ENCODE measurements at places on chromosomes 13 and 19.

GRCh38 chr19:16076958-16077611 is 790 bp downstream of the TPM4 start:
- H3K36me3 ChIP-seq: no peaks in the 10 kb centered on the region
- peak; percentile 61 for DNase-seq
- H3K4me3 ChIP-seq: peak overlapping the region; percentile 97
- peaks cover 7% of the 10 kb centered on the region for H3K4me1 ChIP-seq
- peak overlapping the region; percentile 100 for H3K27ac ChIP-seq

DNA sequence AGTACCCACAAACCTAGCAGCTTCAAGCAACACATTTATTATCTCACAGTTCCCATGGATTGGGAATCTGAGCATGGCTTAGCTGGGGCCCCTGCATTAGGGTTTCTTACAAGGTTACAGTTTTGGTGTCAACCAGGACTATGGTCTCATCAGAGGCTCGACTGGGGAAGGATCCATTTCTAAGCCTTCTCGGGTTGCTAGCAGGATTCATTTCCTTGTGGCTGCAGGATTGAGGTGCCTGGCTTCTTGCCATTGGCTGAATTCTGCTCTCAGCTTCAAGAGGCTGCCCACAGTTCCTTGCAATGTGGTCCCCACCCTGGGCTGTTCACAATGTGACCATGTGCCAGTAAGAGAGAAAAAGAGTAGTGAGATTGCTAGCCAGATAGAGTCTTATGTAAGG is 26.7 kb downstream of the ZNRF4 start:
- H3K27me3 ChIP-seq: peaks cover 26% of the 10 kb centered on the region
- no peak overlapping the region for H3K27ac ChIP-seq
- H3K4me1 ChIP-seq: no peaks in the 10 kb centered on the region
- H3K36me3 ChIP-seq: no peaks in the 10 kb centered on the region

GRCh38 chr19:47444388-47444821 is 25.1 kb upstream of the MEIS3 start:
- H3K4me3 ChIP-seq: no peak overlapping the region
- H3K36me3 ChIP-seq: no peaks in the 10 kb centered on the region
- H3K27ac ChIP-seq: no peak overlapping the region

GRCh38 chr19:13100841-13101589 is 1.6 kb downstream of the LYL1 start:
- H3K4me3 ChIP-seq: no peak overlapping the region
- DNase-seq: peak; percentile 43
- H3K4me1 ChIP-seq: peaks cover 20% of the 10 kb centered on the region
- H3K27ac ChIP-seq: peak overlapping the region; percentile 87
- H3K27me3 ChIP-seq: no peaks in the 10 kb centered on the region
- H3K36me3 ChIP-seq: no peaks in the 10 kb centered on the region

DNA sequence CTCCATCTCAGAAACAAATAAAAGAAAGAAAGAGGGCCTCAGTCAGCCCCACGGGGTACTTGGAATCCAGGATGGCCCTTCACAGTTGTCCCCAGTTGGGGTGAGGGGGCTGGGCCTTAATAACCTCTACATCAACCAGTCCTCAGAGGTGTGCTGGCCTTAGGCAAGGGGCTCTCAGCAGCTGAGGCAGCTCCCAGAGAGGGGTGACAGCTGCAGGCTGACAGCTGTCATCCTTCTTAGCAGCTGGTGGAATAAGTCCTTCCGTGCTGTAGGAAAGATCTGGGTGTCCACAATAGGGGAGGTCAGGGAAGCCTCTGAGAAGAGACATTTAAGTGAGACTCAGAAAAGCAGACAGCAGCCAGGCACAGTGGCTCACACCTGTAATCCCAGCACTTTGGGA is 7.4 kb downstream of the BCAM start:
- H3K36me3 ChIP-seq: no peaks in the 10 kb centered on the region
- no peaks in the 10 kb centered on the region for H3K27me3 ChIP-seq
- no peak for DNase-seq
- H3K4me1 ChIP-seq: no peaks in the 10 kb centered on the region

DNA sequence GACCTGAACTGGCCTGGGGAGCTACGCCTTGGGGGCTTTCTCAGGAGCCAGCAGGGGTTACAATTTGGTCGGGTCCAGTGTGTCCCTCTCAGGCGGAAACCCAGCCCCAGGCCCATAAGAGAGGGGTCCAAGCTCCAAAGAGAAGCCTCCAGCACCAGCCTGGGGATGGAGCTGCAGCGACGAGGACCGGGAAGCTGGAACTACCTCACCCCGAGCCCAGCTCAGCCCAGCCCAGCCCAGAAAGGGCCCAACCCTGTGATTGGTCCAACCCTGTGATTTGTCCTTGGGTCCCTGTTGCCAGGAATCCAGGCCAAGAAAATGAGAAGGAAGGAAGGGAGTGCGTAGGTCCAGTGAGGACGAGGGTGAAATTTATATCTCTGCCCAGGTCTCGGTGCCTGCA is 24.1 kb downstream of the CLEC4M start:
- H3K27ac ChIP-seq: no peak overlapping the region
- peaks cover 19% of the 10 kb centered on the region for H3K27me3 ChIP-seq
- H3K4me1 ChIP-seq: no peaks in the 10 kb centered on the region
- H3K4me3 ChIP-seq: no peak overlapping the region
- H3K36me3 ChIP-seq: no peaks in the 10 kb centered on the region

GRCh38 chr13:62578402-62578801 is 1162.8 kb upstream of the PCDH20 start:
- no peak overlapping the region for H3K4me3 ChIP-seq
- no peaks in the 10 kb centered on the region for H3K4me1 ChIP-seq
- H3K27me3 ChIP-seq: no peaks in the 10 kb centered on the region
- DNase-seq: no peak
- no peaks in the 10 kb centered on the region for H3K36me3 ChIP-seq
- no peak overlapping the region for H3K27ac ChIP-seq

DNA sequence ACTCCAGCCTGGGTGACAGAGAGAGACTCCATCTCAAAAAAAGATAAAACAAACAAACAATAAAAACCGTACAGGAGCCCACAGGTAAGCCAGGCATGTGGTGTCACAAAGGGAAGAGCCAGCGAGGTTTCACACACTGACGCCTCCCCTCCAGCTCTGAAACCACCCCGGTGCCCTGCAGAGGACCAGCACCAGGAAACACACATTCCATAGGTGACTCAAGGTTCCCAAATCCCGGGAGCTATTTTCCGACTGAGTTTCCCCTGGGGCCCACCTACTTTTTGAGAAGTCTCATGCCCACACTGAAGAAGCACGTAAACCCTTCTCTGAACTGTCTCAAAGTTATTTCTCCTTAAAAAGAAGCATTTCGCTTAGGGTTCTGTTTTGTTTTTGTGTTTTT is 40.3 kb downstream of the RHPN2 start:
- H3K36me3 ChIP-seq: no peaks in the 10 kb centered on the region
- H3K4me1 ChIP-seq: no peaks in the 10 kb centered on the region
- H3K27ac ChIP-seq: no peak overlapping the region
- H3K27me3 ChIP-seq: no peaks in the 10 kb centered on the region

- no peaks in the 10 kb centered on the region for H3K4me1 ChIP-seq
- no peak for DNase-seq
- H3K4me3 ChIP-seq: no peak overlapping the region
These were observed 528.2 kb downstream of the LMO7 start for GRCh38 chr13:76164290-76164689.

DNA sequence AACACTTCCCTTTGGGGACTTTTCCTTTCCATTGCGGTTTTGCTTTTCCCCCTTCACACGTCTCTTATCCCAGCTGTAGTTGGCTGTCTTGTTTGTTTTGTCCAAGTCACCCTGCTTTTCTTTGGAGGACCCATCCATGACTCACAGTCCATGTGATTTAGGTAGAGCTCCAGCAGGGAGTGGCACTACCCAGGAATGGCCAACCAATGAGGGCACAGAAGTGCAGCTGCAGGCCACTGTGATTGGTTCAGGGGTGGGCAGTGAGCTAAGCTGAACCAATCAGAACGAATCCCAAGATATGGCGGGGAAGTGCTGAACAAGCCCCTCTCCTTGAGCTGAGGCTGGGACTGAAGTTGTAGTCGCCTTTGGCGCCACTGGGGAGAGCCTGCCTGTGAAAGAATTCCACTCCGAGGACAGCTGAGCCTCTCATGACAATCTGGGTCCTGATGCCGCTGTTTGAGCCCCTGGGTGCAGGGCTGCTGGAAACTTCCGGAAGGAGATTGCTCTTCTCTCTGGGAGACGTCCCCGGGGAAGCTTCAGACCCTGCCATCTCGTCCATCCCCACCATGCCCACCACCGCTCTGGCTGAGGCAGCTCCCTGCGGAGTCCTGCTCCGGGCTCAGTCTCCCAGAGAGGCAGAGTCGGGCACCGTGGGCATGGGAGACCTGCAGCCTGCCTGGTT is 62.9 kb upstream of the URI1 start:
- no peak for DNase-seq
- H3K4me1 ChIP-seq: no peaks in the 10 kb centered on the region
- H3K4me3 ChIP-seq: no peak overlapping the region
- no peaks in the 10 kb centered on the region for H3K27me3 ChIP-seq

DNA sequence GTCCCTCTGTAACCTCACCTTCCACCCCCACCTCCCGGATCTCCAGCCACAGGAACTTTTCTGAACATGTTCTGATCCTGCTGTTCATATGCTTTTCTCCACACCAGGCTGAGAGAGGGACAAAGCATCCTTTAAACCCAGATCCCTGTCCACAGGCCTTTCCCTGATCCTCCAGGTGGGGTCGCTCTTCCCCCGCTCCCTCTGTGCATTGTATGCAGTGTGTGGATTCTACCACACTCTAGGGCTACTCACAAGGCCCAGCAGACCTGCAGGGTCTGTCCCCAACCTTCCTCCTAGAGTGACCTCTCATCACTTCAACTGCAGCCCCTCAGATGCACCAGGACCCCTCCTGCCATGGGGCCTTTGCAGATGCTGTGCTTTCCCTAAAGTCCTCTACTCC is 1200.6 kb downstream of the UQCRFS1 start:
- H3K36me3 ChIP-seq: no peaks in the 10 kb centered on the region
- no peak overlapping the region for H3K27ac ChIP-seq
- no peaks in the 10 kb centered on the region for H3K4me1 ChIP-seq
- no peak for DNase-seq

DNA sequence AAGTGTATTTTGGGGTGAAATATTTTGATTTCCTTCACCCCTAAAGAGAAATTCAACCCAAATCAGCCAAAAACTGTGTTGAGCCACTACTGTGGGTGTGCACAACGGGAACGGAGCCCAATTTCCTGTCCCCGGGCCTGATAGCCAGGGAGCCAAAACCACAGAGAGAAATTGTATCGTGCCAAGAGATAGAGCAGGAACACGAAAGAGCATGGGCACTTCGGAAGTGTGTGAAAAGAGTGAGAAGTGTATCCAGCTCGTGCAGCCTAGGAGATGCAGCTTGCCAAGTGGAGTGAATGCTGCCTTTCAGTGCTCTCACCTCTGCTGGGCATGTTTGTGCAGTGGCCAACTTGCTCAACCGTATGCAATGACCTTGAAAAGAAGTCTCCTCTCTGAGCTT is 19.4 kb upstream of the PLEKHF1 start:
- H3K4me1 ChIP-seq: no peaks in the 10 kb centered on the region
- no peak overlapping the region for H3K4me3 ChIP-seq
- H3K27ac ChIP-seq: no peak overlapping the region
- H3K27me3 ChIP-seq: no peaks in the 10 kb centered on the region
- no peaks in the 10 kb centered on the region for H3K36me3 ChIP-seq

DNA sequence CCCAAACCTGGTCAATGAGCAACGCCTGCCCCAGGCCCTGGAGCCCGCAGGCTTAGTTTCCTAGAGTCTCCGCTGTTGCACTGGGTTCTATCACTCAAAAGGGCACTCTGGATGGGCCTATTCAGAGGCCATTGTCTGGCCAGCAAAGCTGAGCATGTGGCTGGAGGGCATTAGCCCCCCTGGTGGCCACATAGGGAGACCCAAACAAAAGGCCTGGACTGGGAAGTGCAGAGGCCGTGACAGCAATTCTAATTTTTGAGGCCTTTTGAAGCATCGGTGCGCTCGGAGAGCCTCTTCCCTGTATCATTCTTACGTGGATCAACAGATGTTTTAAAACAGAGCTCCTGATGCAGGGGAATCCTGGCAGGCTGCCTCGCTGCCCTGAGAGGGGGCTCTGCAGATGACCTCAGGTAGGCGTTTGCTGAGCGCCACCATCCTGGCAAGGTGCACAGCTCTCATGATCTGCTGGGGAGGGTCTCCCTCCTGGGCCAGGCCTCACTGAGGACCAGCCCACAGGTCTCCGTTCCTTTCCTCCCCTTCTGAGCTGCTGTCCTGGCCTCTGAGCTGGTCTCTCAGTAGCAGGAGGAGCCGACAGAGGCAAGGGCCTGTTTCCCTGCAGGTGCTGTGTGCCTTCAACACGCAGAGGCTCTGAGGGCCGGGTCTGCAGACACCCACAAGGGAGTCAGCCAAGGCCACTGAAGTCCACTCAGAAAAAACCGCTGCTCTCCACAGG is 190.5 kb downstream of the URI1 start:
- no peak overlapping the region for H3K27ac ChIP-seq
- H3K36me3 ChIP-seq: no peaks in the 10 kb centered on the region
- no peaks in the 10 kb centered on the region for H3K4me1 ChIP-seq
- no peak overlapping the region for H3K4me3 ChIP-seq

DNA sequence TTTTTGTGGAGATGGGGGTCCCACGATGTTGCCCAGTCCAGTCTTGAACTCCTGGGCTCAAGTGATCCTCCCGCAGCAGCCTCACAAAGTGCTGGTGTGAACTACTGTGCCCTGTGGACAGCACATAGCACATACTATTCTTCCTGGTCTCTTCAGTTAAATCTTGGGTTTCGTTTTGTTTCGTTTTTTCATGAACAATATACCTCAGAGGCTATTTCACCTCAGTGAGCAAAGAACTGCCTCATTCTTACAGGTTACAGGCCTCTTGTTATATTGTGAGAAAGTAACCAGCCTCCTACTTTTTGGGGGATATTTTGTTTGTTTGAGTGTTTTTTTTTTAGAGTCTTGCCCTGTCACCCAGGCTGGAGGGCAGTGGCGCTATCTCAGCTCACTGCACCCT is 1.3 kb upstream of the C3 start:
- H3K4me1 ChIP-seq: no peaks in the 10 kb centered on the region
- H3K36me3 ChIP-seq: no peaks in the 10 kb centered on the region

DNA sequence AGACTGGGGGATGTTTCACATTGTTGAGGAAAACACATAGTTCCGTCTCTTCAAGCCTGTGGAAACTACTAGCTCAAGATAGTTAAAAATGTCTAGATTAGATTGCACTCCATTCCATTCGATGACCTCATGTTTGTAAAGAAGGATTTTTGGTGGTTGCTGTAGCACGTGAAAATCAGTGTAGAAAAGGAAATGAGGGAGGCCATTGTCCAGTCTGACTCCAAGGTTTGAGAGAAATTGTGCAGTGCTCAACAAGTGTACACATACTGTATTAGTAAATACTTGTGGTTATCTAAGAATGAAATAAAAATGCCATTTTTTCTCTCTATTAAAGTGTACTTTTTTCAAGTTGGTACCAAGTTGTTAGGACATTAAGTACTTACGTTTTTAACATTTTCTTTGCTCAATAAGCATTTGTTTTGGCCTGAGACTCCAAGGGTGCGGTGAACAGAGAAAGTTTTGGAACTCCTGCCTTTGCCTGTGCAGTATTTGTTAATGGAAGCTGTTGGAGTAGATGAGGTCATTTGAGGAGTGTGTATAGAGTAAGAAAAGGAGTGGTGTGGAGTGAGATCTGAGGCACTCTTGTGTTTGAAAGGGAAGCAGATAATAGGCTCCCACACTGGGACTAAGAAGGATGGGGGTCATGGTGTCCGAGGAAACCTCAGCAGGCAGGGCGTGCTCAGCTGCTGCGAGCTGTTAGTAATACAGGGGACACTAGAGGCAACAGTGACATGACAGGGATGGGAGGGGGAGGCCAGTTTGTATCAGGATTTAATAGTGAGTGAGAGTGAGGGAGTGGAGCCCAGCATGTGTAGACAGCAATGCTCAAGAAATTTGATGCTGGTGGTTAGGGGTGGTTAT is 4.4 kb downstream of the WASF3 start:
- H3K4me3 ChIP-seq: no peak overlapping the region
- no peaks in the 10 kb centered on the region for H3K36me3 ChIP-seq
- H3K27me3 ChIP-seq: no peaks in the 10 kb centered on the region
- peaks cover 4% of the 10 kb centered on the region for H3K4me1 ChIP-seq
